T-helper 2 cell treated with Interferon-gamma antibody and Interleukin-4, amounts not matched to agents 5 μg/mL and 100 μg/mL, for 36 hours (primary cell): ENCODE measurements at places on chromosomes 13 and 19.
A peak's percentile ranks its signal among the peaks of the same experiment; 100 is the strongest.

DNA sequence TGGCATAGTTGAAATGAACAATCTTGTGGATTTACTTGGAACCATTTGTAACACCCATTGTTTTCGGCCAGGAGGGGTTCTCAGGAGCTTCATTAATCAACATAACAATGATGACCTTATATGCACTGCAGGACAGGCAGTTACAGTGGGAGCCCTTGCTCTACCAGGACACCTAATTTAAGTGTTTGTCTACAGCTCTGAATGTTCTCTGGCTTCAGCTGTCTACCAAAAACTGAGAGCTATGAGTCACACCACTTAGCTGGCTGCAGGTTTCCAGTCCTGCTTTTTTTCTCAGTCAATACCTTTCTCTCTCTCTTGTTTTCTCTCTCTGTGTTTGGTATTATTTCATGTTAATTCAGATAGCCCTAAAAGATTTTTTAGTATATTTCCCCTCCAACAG is 105.4 kb upstream of the MBNL2 start:
- no peak for DNase-seq

DNA sequence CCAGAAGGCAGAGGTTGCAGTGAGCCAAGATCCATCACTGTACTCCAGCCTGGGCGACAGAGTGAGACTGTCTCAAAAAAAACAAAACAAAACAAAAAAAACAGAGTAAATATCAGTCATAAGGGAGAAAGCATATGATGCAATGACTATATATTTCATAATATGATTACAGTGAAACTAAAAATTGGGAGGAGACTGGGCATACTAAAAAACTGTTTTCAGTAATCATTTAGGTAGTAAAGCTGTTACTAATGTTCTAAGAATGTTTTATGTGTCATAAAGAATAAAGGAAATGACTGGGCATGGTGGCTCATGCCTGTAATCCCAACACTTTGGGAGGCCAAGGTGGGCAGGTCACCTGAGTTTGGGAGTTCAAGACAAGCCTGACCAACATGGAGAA is 15.9 kb downstream of the ZNF573 start:
- no peak for DNase-seq

- peak; percentile 33 for DNase-seq
Observed at GRCh38 chr19:10808937-10809649, 26.9 kb downstream of the TMED1 start.

GRCh38 chr19:32020538-32020937 is 324.9 kb upstream of the ZNF507 start:
- no peak for DNase-seq

DNA sequence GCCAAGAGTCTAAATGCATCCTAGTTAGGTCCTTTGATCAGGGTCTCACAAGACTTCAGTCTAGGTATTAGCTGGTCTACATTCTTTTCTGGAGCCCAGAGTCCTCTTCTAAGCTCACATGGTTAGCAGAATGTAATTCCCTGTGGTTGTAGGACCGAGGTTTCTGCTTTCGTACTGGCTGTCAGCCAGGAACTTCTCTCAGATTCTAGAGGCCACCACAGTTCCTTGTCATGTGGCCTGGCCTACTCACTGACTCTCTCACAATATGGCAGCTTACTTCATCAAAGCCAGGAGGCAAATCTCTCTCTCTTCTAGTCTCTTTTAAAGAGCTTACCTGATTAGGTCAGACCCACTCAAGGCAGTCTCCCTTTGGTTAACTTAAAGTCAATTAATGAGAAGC is 82.9 kb downstream of the POU4F1 start:
- DNase-seq = no peak

GRCh38 chr13:34464011-34464410 is 478.1 kb upstream of the NBEA start:
- no peak for DNase-seq
